ENCODE measurements at places on chromosomes 1 and 21. TPM values are rescaled to one million over a fixed set of nuclear protein-coding genes. Genes with fewer than 3 reads are reported as not detected.

DNA sequence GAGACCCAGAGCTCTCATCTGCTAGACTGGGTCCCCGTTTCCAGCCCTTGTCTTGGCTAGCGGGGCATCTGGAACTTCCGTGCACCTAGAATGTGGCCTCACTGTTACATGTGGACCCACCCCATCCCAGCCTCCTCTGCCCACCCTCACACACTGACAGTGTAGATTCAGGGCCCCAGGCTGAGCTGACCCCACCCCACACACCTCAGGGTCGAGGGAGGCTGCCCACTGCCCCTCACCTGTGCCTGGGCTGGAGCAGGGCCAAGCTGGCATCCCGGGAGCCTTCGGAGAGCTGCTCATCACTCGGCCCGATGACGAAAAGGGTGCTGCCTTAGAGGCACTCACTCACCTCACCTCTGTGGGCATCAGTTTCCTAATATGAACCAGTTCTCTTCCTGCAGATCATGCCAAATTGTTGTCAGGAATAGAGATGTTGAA, 11.1 kb downstream of the ACOT11 start:
- no peaks in the 10 kb centered on the region for H3K4me1 ChIP-seq
- H3K27me3 ChIP-seq: no peaks in the 10 kb centered on the region
- H3K4me3 ChIP-seq: no peak overlapping the region
- no peak overlapping the region for H3K27ac ChIP-seq
- H3K36me3 ChIP-seq: no peaks in the 10 kb centered on the region

The CFHR3 gene
- total RNA-seq: not detected

The OLFML3 gene
- total RNA-seq: 418 TPM

DNA sequence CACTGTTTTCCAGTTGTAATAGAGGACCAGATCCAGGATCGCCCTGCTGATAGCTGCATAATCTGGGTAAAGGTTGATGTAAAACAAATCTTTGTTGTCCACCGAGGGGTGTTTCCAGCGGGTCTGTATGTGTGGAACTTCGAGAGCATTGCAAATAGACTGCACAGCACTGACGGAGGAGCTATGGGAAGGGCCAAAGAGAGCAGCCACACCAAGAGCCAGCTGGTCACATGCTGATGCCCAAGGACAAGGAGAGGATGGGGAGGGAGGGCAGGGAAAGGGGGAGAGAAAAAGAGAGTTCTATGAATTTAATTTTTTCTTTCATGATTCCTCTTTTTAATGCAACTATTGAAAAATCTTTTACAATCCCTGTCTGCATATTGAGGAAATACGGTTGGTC, 250.0 kb downstream of the GRIK1 start:
- H3K4me3 ChIP-seq: no peak overlapping the region
- H3K4me1 ChIP-seq: no peaks in the 10 kb centered on the region

The RIMS3 gene
- total RNA-seq: 6.2 TPM

All from osteoblast (primary cell).